Left renal pelvis (tissue), 4 donors: ENCODE measurements at places on chromosomes 2 and 18.

DNA sequence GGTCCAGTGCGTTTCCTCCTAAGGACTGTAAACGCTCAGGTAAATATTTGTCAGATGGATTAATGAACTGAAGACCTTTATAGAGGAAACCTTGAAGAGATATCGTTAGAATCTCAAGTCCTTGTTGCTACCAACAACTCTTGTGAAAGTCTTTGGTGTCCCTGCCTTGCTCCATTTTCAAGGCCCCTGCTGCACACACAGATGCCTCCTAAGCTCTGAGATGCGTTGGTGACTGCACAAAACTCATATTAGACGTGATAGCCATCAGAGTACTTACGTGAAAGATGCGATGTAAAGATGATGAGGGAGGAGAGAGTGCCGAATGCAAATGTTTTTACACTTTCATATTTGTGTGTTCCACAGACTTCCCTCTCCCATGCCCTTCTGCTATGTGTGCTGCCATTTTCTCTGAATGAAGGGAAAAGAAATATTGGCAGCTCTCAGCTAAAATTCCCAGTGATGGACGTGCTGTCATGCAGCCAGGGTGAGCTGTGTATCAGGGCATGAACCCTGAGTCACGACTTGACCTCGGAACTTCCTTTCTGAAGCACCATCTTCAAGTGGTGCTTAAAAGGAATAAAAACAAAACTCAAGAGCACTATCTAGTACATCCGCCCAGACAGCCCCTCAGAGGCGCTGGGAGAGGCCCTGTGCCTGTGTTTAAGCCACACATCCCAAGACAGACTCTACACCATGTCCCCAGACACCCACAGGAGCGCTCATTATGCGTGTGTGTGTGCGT, 117.4 kb downstream of the FAM210A start:
- no peak for DNase-seq

- DNase-seq, result no peak
Observed at GRCh38 chr18:61333746-61334490, 688 bp downstream of the CDH20 start.

GRCh38 chr2:144948205-144948855, 428.4 kb upstream of the ZEB2 start:
- DNase-seq, result no peak

DNA sequence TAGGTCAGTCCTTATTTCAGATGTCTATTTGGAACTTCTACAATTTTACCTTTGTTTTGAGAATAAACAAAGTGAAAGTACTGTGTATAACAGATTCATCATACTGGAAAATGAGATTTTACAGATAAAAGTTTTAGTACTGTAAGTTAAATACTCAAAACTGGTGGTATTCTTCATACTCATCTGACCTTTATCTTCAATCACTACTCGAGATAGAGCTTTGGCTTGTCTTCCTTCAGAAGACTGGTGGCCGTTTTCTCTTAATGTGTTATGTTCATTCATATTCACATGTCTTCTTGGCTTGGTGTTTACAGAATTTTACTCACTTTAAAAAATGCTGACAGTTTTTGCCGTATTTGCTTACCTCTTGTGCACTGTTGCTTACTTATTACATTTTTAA, 2.1 kb downstream of the SPOPL start:
- no peak for DNase-seq

DNA sequence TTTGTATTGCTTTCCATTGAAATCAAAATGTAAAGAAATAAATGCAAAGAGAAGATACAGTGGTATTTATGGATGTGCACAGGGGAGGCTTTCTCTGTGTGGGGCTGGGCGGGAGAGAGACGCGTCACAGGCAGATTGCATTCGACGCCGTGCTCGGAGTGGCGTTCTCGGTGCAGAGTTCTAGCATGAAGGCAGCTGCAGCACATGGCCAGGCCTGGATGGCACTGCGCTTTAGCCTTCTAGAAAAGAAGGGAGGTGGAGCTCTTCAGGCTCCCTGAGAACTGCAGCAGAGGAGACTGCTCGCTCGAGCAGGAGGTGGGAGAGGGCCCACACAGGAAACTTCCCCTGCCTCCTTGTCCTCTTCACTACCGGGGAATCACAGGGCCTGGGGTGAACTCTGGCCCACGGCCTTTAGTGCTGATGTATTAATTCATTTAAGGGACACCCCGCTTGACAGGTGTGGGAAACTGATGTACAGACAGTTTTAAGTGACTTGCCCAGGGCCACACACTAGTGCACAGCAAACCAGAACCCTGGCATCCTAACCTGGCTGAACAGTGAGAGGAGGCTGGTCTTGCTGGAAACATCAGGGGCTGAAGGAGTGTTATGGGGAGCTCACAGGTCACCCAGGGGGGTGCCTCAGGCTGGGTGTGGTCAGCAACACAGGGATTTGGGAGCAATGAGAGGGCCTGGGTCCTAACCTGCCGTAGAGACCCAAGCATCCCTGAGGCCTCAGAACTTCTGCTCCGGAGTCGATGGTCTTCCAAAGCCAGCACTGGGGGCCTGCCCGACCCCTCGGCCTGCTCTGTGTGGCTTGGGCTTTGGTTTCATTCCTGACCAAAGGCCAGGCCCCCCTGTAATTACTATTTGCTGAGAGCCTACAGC, 199.9 kb downstream of the HDAC4 start:
- no peak for DNase-seq

GRCh38 chr18:32093523-32093922, 1.8 kb downstream of the RNF138 start:
- no peak for DNase-seq

DNA sequence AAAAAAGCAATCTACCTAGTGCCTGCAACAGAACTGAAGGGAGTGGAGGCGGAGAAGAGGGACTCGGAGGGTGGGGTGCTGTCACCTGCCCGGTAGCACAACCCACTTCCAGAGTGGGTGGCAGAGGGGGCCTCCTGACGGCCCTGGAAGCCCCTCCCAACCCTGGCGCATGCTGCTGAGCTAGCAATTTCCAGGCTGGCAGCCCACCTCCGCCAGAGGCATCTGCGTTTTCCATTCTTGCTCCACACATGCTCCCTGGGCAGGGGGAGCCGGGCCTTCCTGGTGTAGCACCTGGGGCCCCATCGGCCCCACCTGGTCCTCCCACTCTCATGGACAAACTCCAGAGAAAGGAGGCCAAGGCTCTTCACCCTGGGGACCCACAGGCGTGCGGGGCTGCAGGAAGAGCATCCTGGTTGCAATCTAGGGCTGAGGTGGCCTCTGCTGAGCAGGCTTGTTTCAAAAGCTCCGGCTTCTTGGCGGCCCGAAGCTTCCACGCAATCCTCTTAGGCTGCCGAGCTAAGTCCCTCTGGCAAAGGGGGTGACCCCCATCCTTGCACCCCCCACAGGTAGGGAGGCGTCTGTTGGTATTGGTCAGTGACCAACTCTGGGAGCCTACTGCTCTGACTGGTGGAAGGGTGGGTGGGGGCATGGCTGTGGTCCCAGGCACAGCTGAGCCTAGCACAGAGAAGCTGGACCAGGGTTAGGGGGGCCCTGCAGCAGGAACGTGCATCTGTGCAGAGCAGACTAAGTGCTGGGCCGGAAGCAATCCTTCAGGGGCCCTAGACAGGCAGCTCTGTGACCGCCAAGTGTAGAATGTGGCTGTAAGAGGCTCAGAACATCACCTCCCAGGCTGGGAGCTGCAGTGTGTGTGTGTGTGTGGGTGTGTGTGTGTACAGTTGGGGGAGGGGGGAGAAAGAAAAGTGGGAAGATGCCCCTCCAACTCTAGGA, 2.6 kb downstream of the HS6ST1 start:
- no peak for DNase-seq

GRCh38 chr2:140248623-140249022, 1468.4 kb upstream of the NXPH2 start:
- DNase-seq, result no peak

- no peak for DNase-seq
Observed at GRCh38 chr2:205012961-205013360, 467.7 kb downstream of the PARD3B start.

GRCh38 chr2:231640641-231641111, 48.0 kb downstream of the TEX44 start:
- DNase-seq, result no peak

GRCh38 chr2:31581124-31581795, 522 bp upstream of the SRD5A2 start:
- no peak for DNase-seq

DNA sequence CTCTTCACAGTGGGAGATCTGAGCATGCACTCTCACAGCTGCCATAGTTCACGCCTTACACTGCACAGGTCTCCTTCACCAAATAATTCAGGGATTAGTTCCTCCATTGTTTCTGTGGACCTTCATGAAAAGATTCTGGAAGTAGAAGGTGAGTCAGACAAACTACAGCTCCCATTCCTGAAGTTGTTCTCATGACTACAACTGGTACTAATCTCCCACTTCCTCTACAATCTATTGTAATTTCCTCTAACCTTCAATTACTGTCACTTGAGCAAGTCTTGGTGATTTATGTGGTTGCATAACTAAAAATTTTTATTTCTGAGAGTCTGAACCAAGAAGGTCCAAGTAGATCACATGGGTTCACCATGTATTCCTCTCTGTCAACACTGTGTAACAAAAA, 128.7 kb downstream of the XIRP2 start:
- DNase-seq, result no peak

GRCh38 chr2:85850451-85850850, 38.3 kb downstream of the ST3GAL5 start:
- DNase-seq, result no peak

GRCh38 chr2:45864121-45864520, 212.6 kb downstream of the PRKCE start:
- no peak for DNase-seq

DNA sequence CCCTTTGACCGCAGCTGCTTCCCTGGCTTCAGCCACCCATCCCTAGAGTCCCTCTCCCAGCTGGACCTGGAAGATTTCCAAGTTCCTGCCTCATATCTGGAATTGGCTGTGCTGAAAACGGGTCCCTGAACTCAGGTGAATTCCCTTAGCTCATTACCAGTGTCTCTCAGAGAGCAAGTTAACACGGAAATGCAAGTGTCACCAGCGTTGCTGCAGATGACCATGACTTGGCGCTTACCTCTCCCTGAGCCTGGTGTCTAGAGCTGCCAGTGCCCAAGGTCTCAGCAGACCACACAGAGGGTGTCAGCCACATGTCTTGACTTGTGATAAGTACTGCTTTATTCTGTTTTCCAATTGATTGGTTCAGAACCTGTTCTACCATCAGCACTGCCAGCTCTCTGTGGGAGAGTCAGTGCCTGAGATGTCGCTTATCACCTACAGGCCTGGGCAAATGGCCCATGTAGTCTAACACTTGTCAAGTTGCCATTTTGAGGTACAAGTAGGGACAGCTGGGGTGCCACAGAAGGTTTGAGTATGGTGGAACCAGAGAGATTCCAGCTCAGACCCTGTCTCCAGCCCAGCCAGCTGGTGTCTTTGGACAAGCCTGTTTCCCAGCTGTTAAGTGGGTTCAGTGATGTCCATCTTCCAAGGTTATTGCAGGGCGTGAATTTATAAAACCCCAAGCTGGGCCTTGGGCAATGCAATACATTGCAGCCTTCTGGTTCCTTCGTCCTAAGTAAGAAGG, 48.7 kb downstream of the LYPD1 start:
- no peak for DNase-seq

DNA sequence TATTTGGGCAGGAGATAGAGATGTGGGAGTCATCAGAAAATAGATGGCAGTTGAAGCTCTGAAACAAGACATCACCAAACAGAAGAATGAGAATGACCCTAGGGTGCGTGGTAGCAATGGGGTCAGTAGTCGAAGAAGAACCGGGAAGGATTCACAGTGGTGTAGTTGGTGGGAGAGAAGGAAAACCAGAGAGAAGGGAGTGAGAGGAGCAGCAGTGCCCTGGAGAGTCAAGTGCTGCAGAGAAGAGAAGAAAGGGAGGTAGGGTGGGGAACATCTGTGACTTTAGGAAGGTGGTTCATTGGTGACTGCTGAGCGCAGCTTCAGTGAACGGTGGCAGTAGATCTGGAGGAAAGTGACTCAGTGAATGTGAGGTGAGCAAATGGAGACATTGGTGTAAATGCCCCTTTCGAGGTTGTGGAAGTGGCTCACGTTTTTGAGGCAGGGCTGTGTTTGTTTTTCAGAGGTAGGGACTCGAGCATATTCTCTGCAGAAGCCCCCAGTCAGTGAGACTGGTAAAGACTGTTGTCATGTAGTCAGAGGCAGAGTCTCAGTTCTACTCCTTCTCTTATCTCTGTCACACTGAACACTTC, 36.4 kb downstream of the CDC42EP3 start:
- DNase-seq, result no peak

DNA sequence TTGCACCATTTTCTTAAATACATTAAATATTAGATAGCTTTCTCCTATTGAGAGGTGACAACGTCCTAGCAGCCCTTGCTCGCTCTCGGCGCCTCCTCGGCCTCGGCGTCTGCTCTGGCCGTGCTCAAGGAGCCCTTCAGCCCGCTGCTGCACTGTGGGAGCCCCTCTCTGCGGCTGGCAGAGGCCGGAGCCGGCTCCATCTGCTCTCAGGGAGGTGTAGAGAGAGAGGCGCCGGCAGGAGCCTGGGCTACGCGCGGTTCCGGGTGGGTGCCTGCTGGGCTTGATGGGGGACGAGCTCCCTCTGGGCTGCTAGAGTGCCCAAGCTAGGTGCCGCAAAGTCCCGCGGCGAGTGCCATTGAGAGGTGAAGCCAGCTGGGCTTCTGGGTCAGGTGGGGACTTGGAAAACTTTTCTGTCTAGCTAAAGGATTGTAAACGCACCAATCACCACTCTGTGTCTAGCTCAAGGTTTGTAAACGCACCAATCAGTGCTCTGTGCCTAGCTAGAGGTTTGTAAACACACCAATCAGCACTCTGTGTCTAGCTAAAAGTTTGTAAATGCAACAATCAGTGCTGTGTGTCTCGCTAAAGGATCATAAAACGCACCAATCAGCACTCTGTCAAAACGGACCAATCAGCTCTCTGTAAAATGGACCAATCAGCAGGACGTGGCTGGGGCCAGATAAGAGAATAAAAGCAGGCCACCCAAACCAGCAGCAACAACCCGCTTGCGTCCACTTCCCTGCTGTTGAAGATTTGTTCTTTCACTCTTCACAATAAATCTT, 3.1 kb downstream of the RPRD1A start:
- no peak for DNase-seq

GRCh38 chr2:201021914-201022313, 49.6 kb downstream of the HYCC2 start:
- no peak for DNase-seq

- no peak for DNase-seq
Observed at GRCh38 chr2:101625387-101625786, 72.1 kb upstream of the MAP4K4 start.

- DNase-seq, result no peak
Observed at GRCh38 chr2:191560411-191560980, 117.4 kb upstream of the NABP1 start.

DNA sequence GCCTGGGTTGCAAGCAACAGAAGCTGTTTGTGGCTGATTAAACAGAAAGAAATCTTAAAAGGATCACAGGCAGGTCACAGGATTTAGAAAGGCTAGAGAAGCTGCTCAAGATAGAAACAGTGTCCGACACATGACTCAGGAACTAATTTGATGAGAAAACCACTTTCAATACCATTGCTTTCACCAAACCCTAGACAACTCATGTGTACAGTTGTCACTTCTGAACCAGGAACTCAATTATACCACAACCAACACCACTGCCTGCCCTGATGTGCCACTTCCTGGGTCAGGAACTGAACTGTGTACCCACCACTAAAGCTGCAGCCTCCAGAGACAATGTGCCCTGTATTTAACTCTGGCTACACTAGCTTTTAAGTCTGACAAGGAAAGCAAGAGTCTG, 56.0 kb downstream of the TMEM247 start:
- no peak for DNase-seq
